ENCODE measurements at places on chromosomes 16 and 17.
A peak's percentile ranks its signal among the peaks of the same experiment; 100 is the strongest.

GRCh38 chr16:28924399-28924761 lies 658 bp downstream of the RABEP2 start:
- no peak for DNase-seq

- peak; percentile 40 for DNase-seq
Measured at GRCh38 chr16:69328854-69329316, 1.5 kb downstream of the PDF start.

DNA sequence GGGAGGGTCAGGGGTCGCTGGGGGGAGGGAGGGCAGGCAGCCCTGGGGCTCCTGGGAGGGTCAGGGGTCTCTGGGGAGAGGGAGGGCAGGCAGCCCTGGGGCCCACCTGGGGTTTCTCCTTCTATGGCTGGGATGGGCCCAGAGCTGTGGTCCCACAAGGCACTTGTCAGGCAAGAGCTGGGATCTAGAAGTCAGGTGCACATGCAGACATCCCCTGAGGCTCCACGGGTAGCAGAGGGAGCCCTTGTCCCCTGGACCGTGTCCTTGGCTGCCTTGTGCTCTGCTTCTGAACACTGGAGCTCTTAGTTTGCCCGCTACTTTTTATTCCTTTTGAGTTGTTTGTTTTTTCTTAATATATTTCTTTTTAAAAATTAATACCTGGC lies 1.8 kb downstream of the TUBB3 start:
- no peak for DNase-seq

- DNase-seq, result no peak
Measured at GRCh38 chr16:58509256-58510096, 5.8 kb upstream of the SETD6 start.

GRCh38 chr16:87764600-87765472 lies 950 bp downstream of the KLHDC4 start:
- DNase-seq, result peak; percentile 25

DNA sequence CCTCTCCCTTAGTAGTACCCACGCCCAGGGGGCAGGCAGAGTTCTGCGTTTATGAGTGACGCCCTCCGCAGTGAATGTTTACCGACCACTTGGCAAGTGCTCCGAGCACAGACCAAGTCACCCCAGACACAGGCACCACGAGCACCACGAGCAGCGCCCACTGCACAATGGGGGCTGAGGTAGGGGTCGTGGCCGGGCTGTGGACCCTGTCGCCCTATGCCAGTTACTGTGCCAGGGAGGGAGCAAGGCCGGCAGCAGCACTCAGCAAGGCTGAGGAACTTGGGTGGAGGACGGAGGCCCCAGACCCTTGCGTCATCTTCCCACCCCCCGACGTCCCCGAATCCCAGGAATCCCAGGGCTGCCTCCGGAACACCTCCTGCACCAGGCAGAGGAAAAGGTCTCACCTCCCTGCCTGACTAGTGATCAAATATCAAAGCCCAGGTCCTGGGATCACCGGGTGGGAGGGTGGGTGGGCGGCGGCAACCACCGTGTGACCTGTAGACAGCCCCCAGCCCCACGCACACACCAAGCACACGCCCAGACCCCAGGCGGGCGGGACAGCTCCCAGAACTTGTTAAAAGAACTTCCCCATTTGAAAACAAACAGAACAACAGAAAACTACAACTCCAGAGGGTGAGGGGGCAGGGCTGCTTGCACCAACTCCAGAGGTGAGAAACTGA lies 5.4 kb downstream of the VASN start:
- DNase-seq, result peak; percentile 37

GRCh38 chr16:22035153-22035552 lies 27.2 kb downstream of the MOSMO start:
- no peak for DNase-seq

DNA sequence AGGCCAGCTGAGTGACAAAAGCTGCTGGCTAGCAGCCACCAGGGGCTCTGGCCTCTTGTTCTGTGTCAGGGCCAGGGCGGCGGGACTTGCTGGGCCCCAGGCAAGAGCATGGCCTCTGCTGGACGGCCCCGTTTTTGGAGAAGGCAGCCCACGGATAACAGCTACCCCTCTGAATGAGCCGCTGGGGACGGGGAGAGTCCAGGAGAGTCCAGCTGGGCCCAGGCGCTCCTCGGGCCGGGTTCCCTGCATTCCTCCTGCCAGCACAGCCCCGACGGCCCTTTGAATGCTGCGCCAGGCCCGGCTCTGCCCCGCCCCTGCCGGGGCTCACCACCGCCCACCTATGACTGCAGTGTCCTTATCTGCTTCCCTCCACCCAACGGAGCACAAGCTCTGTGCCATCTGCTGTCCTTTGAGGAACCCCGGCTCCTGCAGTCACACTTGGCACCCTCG lies 33.4 kb downstream of the SLC7A5 start:
- no peak for DNase-seq

- DNase-seq, result no peak
Measured at GRCh38 chr17:65121916-65122806, 15.0 kb upstream of the RGS9 start.

DNA sequence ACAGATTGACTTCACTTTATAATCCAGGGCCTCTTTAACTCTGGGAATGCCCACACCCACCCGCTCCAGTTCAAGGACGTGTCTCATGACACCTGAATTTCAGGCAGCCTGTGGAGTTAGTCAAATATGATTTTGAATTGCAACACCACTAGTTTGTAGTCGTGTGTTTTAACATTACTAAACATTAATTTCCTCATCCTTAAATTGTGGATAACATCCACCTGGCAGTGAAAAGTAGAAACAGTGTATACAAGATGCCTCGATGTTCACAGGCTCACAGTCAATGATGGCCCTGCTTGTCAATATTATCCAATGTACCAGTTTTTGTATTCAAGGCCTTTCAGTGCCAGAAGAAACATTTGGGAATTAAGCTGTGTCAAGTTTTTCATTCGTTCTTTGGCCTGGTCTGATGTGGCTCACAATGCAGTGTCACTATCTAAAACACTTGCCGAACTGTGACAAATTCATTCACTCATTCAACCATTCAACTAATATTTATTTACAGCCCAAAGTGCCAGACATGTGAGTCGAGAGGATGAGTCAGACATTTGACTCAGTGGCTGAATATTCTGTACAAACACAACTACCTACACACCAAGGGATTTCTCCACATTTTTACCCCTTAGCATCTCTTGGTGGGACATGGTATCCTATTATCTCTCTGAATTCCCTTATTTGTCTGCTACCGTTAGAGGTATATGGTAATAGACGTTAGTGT lies 1.4 kb downstream of the MEIOB start:
- no peak for DNase-seq

DNA sequence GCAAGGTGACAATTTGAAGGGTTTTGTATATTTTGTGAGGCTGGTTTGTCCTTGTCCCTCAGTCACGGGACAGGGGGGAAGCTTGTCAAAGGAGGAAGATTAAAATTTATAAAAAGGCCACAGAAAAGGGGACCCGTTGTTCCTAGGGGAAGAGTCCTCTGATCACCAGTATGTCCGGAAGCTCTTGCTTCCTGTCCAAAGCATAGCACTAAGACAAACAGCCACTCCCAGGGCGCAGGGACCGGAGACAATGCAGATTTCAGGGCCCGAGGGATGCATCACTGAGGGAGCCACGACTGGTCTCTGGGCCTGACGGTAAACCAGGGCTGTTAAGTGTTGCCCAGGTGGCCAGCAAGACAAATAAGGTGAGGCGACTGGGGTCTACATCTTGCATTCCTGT lies 95.2 kb downstream of the MAF start:
- no peak for DNase-seq

- DNase-seq, result peak; percentile 95
Measured at GRCh38 chr17:7922845-7923628, 6.6 kb downstream of the KCNAB3 start.

- peak; percentile 87 for DNase-seq
Measured at GRCh38 chr17:50541716-50542688, 5.0 kb upstream of the SPATA20 start.

DNA sequence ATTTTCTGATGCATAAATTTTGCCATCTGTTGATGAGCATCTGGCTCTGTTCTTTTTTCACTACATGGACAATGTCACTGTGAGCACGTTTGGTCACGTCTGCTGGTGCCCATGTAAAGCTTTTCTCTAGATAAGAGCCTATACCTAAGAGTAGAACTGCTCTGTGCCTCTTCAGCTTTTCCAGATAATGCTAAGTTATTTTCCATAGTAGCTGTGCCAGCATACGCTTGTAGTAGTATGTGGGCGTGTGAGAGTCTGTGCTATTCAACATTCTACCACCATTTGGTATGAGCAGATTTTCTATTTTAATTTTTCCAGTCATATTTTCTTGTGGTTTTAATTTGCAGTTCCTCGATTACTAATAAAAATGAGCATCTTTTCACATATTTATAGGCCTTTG lies 33.2 kb downstream of the VPS35L start:
- DNase-seq, result no peak

- DNase-seq, result no peak
Measured at GRCh38 chr16:86528061-86528929, 18.0 kb downstream of the FOXF1 start.

Measured in lung (tissue), 17 donors.